ENCODE measurements at places on chromosomes 1 and 21. TPM values are rescaled to one million over a fixed set of nuclear protein-coding genes. Genes with fewer than 3 reads are reported as not detected.

GRCh38 chr1:65077369-65077768 lies 70.6 kb upstream of the AK4 start:
- H3K4me3 ChIP-seq = no peak overlapping the region
- no peaks in the 10 kb centered on the region for H3K27me3 ChIP-seq
- DNase-seq = no peak
- H3K36me3 ChIP-seq = no peaks in the 10 kb centered on the region
- no peaks in the 10 kb centered on the region for H3K4me1 ChIP-seq

Gene RNPC3
- 32.7 TPM for total RNA-seq

DNA sequence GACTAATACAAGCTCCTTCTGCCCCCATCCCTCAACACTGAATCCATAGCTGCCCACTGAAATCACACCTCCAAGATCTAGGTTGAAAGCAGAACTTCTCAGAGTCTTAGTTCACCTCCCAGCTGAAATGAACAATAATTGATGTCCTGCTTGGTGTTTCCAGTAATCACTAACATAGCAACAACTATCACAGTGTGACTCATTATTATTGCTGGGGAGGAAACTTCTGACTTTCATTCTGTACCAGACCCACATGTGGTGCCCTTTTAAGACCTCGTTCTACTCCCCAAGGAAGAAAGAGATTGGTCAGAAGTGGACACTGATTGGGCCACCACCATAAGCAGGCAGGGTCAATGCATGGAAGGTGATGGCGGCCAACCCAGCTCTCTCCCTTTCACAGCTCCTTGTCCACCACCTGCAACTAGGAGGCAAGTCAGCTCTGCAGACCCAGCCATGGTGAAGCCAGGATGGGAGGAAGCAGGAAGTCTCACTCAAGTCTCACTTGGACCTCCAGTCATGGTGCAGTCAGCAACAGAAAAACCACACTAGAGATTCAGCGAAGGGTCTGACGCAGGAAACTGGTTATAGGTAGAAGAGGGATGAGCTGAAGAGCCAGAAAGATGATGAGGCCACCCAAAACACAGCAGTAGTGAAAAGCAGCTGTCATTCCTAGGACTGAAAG lies 720.2 kb downstream of the PTPRU start:
- H3K36me3 ChIP-seq = no peaks in the 10 kb centered on the region
- no peak overlapping the region for H3K27ac ChIP-seq
- peak; percentile 26 for DNase-seq
- H3K4me1 ChIP-seq = no peaks in the 10 kb centered on the region
- no peak overlapping the region for H3K4me3 ChIP-seq

- no peak for DNase-seq
- H3K27ac ChIP-seq = peak overlapping the region; percentile 38
- peaks cover 39% of the 10 kb centered on the region for H3K4me1 ChIP-seq
Measured at GRCh38 chr1:61102041-61102440, 19.7 kb downstream of the NFIA start.

GRCh38 chr1:34529935-34530859 lies 224.7 kb upstream of the GJB5 start:
- no peaks in the 10 kb centered on the region for H3K27me3 ChIP-seq
- H3K4me1 ChIP-seq = no peaks in the 10 kb centered on the region
- no peak overlapping the region for H3K4me3 ChIP-seq
- no peak overlapping the region for H3K27ac ChIP-seq

- H3K4me3 ChIP-seq = no peak overlapping the region
- H3K4me1 ChIP-seq = no peaks in the 10 kb centered on the region
- H3K27ac ChIP-seq = no peak overlapping the region
- no peaks in the 10 kb centered on the region for H3K27me3 ChIP-seq
Measured at GRCh38 chr1:28064064-28064463, 24.3 kb downstream of the EYA3 start.

Gene CHIA
- not detected for total RNA-seq

Gene NPR1
- 32.4 TPM for total RNA-seq

DNA sequence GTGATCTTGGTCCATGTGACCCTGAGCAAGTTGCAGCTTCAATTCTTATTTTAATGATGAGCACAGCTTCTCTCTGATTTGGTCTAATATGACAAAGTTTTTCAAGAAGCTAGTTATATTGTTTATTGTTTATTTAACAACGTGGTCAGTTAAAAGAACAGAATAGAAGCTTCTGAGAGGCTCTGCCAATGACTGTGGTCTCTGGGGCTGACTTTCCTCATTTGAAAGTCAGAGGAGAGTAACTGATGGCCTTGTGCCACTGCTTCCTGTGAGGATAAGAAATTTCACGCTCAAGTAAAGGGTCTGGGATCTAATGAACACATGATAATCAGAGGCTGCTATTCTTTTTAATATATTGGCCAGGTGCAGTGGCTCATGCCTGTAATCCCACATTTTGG lies 7.3 kb downstream of the HHIPL2 start:
- H3K4me1 ChIP-seq = no peaks in the 10 kb centered on the region
- no peak overlapping the region for H3K27ac ChIP-seq
- H3K27me3 ChIP-seq = no peaks in the 10 kb centered on the region
- DNase-seq = no peak
- no peaks in the 10 kb centered on the region for H3K36me3 ChIP-seq
- no peak overlapping the region for H3K4me3 ChIP-seq

Gene ASCL5
- total RNA-seq = not detected

Gene S100A5
- not detected for total RNA-seq

DNA sequence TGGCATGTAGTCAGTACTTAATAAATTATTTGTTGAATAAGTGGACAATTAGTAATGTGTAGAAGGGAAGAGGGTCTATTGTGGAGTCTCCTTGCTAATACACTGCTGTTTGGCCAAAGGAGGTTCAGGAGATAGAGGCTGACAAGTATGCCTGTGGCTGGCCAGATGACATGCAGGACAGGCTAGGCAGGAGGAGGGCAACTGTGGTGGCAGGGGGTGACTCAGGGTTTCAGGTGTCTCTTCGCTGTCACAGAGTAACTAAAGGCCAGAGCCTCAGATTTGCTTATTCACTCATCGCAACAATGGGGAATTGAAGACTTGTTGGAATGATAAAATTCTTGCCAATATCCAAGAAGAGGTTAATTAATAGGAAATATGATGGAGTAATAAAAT lies 33.1 kb downstream of the THRAP3 start:
- H3K36me3 ChIP-seq = no peaks in the 10 kb centered on the region
- no peak overlapping the region for H3K27ac ChIP-seq
- no peaks in the 10 kb centered on the region for H3K27me3 ChIP-seq
- no peak for DNase-seq
- H3K4me3 ChIP-seq = no peak overlapping the region
- H3K4me1 ChIP-seq = no peaks in the 10 kb centered on the region

DNA sequence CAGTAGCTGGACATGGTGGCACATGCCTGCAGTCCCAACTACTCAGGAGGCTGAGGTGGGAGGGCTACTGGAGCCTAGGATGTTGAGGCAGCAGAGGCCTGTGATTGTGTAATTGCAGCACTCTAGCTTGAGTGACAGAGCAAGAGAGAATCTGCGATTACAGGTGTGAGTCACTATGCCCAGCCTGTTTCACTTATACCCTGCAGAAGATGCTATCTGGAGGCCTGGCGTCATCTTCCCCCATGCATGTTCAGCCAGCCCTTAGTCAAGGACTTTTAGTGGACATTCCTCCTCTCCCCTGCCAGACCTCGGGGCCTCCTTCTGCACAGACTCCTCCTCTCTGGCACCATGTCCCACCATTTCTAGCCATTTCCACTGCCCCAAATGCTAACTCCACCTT lies 36.3 kb upstream of the RCC2 start:
- H3K4me1 ChIP-seq = no peaks in the 10 kb centered on the region
- H3K27me3 ChIP-seq = no peaks in the 10 kb centered on the region
- no peak for DNase-seq
- H3K27ac ChIP-seq = no peak overlapping the region
- no peaks in the 10 kb centered on the region for H3K36me3 ChIP-seq

Gene A3GALT2
- not detected for total RNA-seq

Gene C4BPA
- not detected for total RNA-seq

Gene CFHR2
- total RNA-seq = not detected

DNA sequence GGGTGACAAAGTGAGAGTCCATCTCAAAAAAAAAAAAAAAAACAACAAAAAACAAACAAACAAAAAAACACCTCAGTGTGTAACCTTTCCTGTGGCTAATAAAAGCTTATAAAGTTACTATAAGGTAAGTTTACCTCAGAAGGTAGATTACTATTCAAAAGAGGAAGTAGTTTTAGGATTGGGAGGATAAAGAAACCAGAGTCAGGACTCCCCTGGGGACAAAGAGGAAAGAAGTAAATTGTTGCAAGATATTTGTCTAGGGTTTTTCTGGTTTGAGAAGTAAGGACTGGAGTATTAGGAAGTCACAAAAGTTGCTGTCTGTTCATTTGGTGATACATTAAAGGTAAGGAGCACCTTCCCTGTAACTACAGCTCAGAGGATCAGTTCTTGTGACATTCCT lies 23.8 kb upstream of the CENPF start:
- H3K27me3 ChIP-seq = no peaks in the 10 kb centered on the region
- H3K4me1 ChIP-seq = no peaks in the 10 kb centered on the region
- H3K27ac ChIP-seq = no peak overlapping the region
- no peak for DNase-seq

DNA sequence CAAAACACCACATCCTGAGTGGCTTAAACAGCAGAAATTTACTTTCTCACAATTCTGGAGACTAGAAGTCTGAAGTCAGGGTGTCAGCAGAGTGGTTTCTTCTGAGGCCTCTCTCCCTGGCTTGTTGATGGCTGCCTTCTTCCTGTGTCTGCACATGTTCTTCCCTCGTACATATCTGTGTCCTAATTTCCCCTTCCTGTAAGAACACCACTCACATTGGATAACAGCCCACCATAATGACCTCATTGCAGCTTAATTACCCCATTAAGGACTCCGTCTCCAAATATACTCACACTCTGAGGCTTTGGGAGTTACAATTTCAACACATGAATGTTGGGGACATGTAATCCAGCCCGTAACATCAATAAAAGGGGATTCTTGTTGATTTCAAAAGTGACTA lies 23.4 kb downstream of the C8A start:
- no peaks in the 10 kb centered on the region for H3K4me1 ChIP-seq
- no peak for DNase-seq
- no peaks in the 10 kb centered on the region for H3K36me3 ChIP-seq
- no peak overlapping the region for H3K4me3 ChIP-seq
- no peaks in the 10 kb centered on the region for H3K27me3 ChIP-seq

DNA sequence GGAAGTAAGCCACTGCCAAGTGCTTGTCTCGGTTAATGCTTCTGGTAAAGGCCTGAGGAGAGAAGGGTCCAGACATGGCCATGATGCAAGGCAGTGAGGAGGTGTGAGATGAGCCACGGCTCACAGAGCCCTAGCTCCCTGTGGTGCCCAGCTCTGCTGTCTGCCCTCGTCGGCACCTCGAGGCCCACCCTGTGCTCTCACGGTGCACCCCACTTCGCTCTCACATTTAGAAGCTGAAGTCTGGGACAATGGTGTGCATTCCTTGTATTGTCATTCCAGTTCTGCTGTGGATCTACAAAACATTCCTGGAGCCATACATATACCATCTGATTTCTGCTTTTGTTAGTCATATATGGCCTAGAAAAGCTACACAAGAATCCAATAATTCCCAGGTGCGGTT lies 3.3 kb downstream of the NCF2 start:
- DNase-seq = no peak
- H3K4me1 ChIP-seq = peaks cover 14% of the 10 kb centered on the region
- no peaks in the 10 kb centered on the region for H3K36me3 ChIP-seq
- H3K27me3 ChIP-seq = no peaks in the 10 kb centered on the region

DNA sequence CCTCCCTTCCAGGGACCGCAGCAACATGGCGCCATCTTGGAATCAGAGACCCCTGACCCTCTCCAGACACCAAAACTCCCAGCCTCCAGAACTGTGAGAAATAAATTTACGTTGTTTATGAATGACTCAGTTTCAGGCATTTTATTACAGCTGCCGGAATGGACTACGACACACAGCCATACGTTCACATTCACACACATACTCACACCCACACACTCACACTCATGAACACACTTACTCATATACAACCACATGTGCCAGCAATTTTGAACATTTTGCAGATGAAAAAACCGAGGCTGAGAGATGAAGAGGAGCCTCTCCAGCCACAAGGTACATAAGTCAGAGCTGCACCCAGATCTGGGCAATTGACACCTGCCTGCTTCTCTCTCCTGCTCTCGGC lies 151.0 kb upstream of the RAB4A start:
- no peaks in the 10 kb centered on the region for H3K36me3 ChIP-seq
- H3K27me3 ChIP-seq = no peaks in the 10 kb centered on the region
- peak overlapping the region; percentile 86 for H3K27ac ChIP-seq
- H3K4me1 ChIP-seq = peaks cover 64% of the 10 kb centered on the region
- no peak overlapping the region for H3K4me3 ChIP-seq

Gene UTP11
- 75.3 TPM for total RNA-seq

Gene TCHH
- total RNA-seq = under 0.01 TPM

- no peak overlapping the region for H3K4me3 ChIP-seq
- no peaks in the 10 kb centered on the region for H3K27me3 ChIP-seq
- H3K4me1 ChIP-seq = no peaks in the 10 kb centered on the region
- no peaks in the 10 kb centered on the region for H3K36me3 ChIP-seq
- DNase-seq = no peak
Measured at GRCh38 chr1:198560161-198560560, 19.7 kb upstream of the ATP6V1G3 start.

DNA sequence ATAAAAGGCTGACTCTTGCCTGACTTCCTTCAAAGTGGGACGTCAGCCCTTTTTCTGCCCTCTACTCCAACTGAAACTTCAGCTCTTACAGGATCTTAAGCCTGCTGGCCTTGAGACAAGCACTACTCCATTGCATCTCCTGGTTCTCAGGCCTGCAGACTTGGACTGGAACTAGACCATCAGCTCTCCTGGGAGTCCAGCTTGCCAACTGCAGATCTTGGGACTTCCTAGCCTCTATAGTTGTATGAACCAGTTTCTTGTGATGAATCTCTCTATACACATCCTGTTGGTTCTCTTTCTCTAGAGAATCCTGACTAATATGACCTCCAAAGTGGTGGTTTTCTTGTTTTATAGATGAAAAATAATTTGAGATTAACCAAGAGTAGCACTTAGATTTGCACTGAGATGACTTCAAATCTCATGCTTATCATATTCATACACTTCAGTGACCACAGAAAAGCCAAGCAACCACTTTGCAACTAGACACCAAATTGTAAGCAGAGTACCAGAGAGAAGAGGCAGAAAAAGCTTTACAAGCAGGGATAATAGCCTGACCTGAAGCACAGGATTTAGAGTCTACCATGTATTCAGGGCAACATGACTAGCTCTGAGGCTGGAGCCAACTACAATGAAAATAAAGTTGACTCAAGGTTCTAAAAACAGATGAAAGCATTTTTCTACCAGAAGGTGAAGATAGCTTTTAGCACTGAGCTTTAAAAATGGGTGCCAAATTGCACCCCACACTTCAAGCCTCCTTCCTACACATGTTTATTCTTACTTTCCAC lies 661.3 kb upstream of the USP24 start:
- no peak overlapping the region for H3K4me3 ChIP-seq
- no peaks in the 10 kb centered on the region for H3K27me3 ChIP-seq
- no peak overlapping the region for H3K27ac ChIP-seq
- DNase-seq = no peak

Gene FALEC
- not detected for total RNA-seq

DNA sequence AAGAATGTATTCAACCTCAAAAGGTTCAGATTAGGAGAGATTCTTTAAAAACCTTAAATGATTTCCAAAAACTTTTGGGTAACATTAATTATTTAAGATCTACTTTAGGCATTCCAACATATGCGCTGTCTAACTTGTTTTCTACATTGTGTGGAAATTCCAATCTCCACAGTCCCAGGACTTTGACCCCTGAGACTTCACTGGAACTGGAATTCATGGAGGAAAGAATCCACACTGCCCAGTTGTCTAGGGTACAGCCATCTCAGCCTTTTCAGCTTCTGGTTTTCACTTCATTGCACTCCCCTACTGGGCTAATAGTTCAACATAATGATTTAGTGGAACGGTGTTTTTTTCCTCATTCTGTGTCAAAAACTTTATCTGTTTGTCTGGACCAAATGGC lies 161.5 kb downstream of the IER5 start:
- DNase-seq = no peak
- H3K4me3 ChIP-seq = no peak overlapping the region
- H3K27me3 ChIP-seq = no peaks in the 10 kb centered on the region
- peaks cover 7% of the 10 kb centered on the region for H3K4me1 ChIP-seq

Gene C1orf141
- not detected for total RNA-seq

Gene GJA5
- total RNA-seq = 2.8 TPM
